ENCODE measurements at places on chromosomes 1 and 21. TPM values are rescaled to one million over a fixed set of nuclear protein-coding genes. Genes with fewer than 3 reads are reported as not detected.
A peak's percentile ranks its signal among the peaks of the same experiment; 100 is the strongest.

GRCh38 chr1:24864370-24864777 is 65.7 kb downstream of the RUNX3 start:
- no peak for DNase-seq

DNA sequence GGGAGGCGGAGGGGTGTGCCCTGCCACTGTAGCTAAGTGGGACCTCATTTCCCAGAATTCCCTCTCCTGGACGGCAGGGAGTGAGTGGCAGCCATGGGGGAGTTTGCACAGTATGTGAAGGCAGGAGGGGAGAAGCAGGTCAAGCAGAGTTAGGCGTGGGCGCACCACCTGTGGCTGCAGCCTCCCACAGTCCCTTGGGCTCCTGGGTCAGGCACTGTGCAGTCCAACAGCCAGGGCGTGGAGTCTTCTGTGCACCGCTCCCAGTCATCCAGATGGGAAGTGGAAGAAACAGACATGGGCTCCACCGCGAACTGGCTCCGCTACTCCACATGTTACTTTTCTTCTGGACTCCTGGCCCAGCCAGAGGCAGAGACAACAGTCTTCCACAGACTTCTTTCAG is 85.4 kb upstream of the TIAM1 start:
- DNase-seq, result no peak

GRCh38 chr1:231159202-231159962 is 2.5 kb upstream of the TRIM67 start:
- no peak for DNase-seq

DNA sequence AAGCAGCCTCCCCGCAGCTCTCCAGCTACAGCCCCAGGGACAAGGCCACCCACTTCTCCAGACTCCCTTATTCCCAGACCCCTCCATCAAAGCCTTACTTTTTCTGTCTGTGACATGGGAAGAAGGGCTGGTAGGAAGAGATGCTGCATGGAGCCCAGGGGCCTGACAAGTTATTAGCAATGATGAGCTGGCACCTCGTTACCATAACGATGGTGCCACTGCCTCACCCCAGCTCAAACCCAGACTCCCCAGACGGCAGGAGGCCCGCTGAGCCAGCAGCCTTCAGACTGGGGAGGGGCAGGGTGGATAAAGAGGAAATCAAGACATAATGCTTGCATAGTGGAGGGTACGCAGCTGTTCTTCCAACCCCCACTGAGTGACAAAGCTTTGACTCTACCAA is 3.3 kb downstream of the DLGAP3 start:
- no peak for DNase-seq

- no peak for DNase-seq
Observed at GRCh38 chr1:20487236-20487590, 1.2 kb upstream of the CAMK2N1 start.

- DNase-seq, result no peak
Observed at GRCh38 chr1:59298026-59298583, 1.2 kb downstream of the FGGY start.

DNA sequence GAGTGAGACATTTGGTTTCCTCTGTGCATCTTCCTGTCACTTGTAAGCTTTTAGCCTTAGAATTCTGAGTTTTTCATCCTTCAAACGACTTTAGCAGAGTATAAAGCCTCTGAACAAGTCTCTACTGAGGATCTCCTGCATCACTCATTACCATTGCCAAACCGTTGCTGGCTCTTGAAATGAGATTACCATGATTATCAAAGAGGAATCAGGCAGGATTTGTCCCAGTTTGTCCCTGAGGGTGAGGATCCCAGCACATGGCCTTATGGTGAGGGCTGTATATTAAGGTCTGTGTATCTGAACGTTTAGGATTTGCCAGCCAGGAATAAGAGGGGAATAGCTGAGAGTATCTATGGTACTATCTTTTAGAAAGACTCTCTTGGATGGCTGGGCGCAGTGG is 169.5 kb upstream of the L1TD1 start:
- DNase-seq, result no peak

- no peak for DNase-seq
Observed at GRCh38 chr1:17893891-17894631, 138.9 kb downstream of the ACTL8 start.

- DNase-seq, result no peak
Observed at GRCh38 chr1:220382994-220383393, 110.7 kb upstream of the RAB3GAP2 start.

- no peak for DNase-seq
Observed at GRCh38 chr1:7177438-7178146, 392.3 kb downstream of the CAMTA1 start.

Gene BLACAT1
- 0.94 TPM for total RNA-seq

DNA sequence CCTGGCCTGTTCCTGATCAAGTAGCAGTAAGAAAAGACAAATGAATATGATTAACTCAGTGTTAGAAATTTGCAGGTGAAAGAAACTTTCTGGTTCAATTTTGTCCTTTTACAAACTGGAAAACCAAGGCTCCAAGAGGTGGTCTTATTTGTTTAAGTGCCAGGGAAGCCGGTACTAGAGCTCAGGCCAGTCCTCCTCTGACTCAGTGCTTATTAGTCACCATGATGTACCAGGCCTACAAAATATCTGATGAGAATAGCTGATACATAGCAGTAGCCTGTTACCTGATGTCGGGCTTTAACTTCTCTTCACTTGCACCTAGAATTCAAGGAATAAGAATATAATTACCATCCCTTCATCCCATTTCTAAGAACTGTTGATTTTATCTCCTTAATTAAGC is 394.8 kb downstream of the LMX1A start:
- no peak for DNase-seq

GRCh38 chr1:201946224-201946908 is at the start of gene LMOD1:
TSS of gene LMOD1 (minus strand) at chr1:201946548. CDS start at chr1:201946340, 208 bp downstream.
- DNase-seq, result peak; percentile 60

DNA sequence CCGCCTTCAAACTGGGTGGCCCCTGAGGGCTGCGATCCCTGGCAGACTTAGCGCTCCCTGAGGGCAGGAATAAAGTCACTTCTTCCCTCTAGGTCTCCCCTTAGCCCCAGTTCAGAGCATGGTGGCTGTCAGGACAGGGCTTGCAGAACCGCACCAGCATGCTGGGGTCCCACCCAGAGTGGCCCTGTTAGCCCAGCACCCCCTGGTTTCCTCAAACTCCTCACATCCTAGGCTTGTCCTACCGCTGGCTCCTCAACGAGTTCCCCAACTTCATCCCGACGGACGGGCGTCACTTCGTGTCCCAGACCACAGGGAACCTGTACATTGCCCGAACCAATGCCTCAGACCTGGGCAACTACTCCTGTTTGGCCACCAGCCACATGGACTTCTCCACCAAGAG is 15.8 kb downstream of the CNTN2 start:
- DNase-seq, result no peak

Gene CACNA1S
- total RNA-seq, result under 0.01 TPM

Gene C1orf87
- 0.31 TPM for total RNA-seq

DNA sequence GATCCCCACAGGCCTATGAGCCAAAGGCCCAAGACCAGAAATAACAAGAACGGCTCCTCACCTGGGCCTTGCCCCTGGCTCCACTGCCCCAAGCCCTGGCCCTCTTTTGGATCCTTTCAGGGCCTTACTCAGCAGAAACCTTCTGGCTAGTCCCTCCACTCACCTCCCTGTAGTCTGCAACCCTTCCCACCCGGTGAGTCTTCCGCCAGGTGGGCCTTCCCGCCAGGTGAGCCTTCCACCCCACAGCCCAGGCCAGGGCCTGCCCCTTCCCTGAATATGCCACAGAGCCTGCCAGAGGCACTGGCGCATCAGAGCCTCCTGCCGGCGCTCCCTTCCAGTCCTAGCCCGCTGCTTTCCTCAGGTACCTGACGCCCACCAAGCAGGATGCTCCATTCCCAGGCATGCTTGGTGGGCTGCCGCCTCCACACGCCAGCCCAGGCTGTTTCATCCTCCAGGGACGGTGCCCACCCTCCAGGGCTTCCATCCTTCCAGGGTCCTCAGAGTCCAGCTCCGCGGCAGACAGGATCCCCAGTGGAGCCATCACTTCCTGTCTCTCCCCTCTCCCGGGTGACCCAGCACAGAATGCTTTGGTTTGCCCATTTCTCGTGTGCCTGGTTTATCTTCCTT is 20.9 kb downstream of the LHX4 start:
- no peak for DNase-seq

Gene TFF1
- not detected for total RNA-seq

Gene LDLRAD1
- not detected for total RNA-seq

DNA sequence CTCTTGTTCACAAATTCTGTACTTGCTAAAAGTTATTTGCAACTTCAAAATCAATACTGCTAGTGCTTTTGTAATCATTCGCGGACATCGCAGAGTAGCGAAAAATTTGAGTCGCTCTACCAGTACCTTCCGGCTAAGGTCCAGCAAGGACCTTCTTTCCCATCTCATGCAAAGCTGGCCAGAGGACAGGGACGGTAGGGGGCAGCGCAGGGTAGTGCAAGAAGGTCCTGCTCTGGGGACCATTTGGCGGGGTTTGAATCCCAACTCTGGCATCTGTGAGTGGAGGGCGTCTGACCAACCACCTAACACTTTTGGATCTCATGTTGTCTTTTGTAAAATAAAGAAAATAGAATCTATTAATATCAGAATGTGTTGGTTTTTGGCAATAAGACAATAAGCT is 258.3 kb downstream of the SPATA17 start:
- no peak for DNase-seq

- DNase-seq, result no peak
Observed at GRCh38 chr1:212727386-212728181, 27.9 kb upstream of the BATF3 start.

Gene SHISAL2A
- not detected for total RNA-seq

GRCh38 chr1:224707843-224708725 is 92.0 kb downstream of the CNIH3 start:
- DNase-seq, result peak; percentile 37

Gene DDX59
- total RNA-seq, result 20.0 TPM

DNA sequence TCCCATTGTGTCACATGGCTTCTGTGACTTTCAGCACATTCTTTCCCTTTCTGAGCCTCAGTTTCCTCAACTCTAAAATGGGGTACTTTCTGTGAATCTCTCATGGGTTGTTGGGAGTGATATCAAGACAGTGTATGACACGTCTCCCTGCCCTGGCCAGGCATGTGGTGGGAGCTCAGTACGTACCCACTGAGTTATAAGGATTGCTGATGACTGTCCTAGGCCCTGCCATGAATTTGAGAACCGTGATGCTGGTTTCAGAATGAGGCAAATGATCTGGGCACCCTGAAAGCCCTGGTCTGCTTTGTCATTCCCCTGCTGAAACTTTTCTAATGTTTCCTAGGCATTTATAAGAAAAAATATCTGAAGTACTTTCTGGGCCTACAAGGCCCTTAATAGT is 3.6 kb downstream of the ZNF362 start:
- no peak for DNase-seq

GRCh38 chr1:34057347-34058130 is 107.5 kb downstream of the CSMD2 start:
- DNase-seq, result peak; percentile 16

Gene HSF2BP
- 3.9 TPM for total RNA-seq

GRCh38 chr21:38303300-38303699 is 46.5 kb downstream of the KCNJ15 start:
- no peak for DNase-seq

- DNase-seq, result peak; percentile 34
Observed at GRCh38 chr1:15941899-15942660, 33.8 kb downstream of the ZBTB17 start.

DNA sequence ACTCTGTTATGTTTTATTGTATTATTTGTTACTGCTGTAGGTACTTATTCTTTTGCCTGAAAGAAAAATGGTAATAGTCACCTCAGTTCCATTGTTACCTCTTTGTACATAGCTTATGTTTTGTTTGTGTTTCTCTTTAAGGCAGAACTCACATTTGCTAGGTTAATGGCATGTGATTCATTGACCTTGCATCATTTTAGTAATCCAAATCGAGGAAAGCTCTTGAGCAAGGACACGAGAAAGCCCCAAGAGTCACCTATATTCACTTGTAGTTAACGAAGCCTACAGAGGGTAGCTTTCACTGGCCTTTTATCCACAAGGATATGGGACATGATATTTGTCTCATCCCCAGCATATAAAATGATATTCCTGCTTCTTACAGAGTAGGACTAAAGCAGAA is 1765.2 kb downstream of the NCAM2 start:
- DNase-seq, result no peak

Gene NBPF10
- 1.1 TPM for total RNA-seq

Gene ARID4B
- total RNA-seq, result 87.0 TPM

GRCh38 chr1:155309423-155310021 is 856 bp downstream of the FDPS start:
- no peak for DNase-seq

GRCh38 chr1:225908773-225909172 is 15.3 kb downstream of the PYCR2 start:
- no peak for DNase-seq

GRCh38 chr1:117537291-117537920 is 68.4 kb upstream of the TENT5C start:
- no peak for DNase-seq

DNA sequence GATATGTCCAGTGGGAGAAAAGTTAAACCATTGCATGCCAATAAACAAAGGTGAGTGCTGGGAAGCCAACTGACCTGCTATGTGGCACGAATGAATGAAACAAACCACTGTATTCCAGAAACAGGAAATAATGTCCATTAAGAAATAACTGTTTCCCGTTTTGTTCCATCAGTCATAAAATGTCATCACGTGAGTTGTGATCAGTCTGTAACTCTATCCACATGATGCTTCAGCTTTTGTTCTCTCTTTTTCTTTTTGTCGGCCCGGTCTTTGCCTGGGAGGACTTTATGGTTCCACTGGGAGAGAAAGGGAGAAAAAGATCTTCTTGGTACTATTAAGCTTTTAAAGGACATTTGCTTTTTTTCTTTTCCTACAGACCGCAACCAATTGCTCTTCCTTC is 179.9 kb downstream of the TGFB2 start:
- no peak for DNase-seq

Gene TTC22
- 0.16 TPM for total RNA-seq

- DNase-seq, result no peak
Observed at GRCh38 chr1:206082831-206083695, 30.1 kb downstream of the RHEX start.

Gene OR2M3
- total RNA-seq, result 0.16 TPM

Gene RAB25
- total RNA-seq, result not detected

Gene LMNA
- total RNA-seq, result 18.1 TPM

Gene HES5
- total RNA-seq, result 25.4 TPM

Gene ST6GALNAC5
- total RNA-seq, result 35.9 TPM

- peak; percentile 14 for DNase-seq
Observed at GRCh38 chr1:232519186-232519585, 110.7 kb downstream of the SIPA1L2 start.

GRCh38 chr1:11354893-11355553 is 82.0 kb downstream of the UBIAD1 start:
- no peak for DNase-seq
